ENCODE measurements at places on chromosomes 16 and 17.

GRCh38 chr16:82728901-82729300 lies 102.1 kb downstream of the CDH13 start:
- no peak for DNase-seq

GRCh38 chr17:78040440-78041385 lies 82.2 kb downstream of the TNRC6C start:
- no peak for DNase-seq

DNA sequence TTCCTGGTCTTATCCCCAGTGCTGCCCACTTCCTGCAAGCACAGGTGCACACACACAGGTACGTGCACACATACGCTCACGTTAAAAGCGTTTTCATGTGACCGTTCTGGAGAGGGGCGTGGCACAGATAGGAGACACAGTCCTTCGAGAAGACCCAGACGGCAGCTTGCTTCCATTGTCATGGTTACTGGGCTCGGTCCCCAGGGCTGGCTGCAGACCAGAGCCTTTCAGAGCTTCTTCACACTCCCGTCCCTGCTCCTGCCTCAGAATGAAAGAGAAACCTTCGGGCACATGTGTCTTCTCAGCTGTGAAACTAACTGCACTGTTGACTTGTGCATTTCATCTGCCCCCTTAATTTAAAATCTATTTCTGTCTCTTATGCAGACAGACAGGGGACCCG lies 154.2 kb downstream of the PITPNC1 start:
- DNase-seq = no peak

DNA sequence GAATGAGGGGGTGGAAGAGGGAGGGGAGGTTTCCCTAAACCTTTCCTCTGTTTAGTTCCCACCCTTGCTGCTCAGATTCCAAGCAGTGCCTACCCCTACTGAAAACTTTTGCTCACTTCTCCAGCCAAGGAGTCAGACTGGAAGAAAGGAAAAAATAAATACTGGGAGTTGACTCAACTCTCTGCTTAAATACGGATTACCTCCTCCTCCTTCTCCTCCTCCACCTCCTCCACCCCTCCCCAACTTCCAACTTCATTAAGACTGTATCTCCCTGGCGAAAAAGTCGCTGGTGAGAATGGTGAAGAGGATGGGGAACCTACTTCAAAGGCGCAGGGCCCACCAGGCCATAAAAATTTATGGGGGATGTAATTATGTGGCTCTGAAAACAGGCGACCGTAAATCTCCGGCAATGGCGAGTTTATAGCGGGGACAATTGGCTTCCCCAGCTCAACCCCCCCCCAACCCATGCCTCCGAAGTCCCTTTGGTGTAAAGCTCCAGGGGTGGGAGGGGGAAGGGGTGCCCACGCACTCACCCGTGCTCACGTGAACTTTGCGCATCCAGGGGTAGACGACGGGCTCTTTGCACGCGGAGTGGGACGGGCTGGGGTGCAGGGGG lies 712 bp downstream of the HOXB4 start:
- no peak for DNase-seq

DNA sequence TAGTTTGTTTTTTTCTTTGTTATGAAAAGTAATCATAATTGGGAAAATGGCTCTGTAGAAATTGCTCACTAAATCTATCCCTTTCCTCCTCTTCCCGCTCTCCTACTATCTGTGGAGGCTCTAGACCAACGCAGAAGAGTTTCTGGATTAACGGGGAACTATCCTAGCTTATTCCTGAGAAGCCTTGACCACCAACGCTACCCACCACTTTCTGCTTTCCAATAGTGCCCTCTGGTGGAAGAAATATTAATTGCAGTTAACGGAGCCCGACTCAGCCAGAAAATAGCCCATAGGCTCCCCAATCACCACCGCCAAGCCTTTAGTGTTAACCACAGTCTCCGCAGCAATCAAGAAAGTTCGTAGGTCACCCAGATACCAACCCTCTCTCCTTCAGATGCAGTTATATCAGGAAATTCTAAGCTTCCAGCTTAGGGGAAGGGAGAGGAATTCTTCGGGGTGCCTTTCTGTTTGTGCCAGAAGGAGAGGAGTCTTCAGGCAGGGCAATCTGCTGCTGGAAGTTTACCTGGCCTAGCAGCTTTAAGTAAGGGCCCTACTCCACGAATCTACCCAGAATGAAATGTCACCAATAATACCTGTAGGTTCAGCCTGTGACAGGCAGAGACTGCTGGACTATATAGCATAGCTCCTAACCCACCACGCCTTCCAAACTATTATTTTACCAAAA lies 23.0 kb upstream of the NSRP1 start:
- DNase-seq = no peak

DNA sequence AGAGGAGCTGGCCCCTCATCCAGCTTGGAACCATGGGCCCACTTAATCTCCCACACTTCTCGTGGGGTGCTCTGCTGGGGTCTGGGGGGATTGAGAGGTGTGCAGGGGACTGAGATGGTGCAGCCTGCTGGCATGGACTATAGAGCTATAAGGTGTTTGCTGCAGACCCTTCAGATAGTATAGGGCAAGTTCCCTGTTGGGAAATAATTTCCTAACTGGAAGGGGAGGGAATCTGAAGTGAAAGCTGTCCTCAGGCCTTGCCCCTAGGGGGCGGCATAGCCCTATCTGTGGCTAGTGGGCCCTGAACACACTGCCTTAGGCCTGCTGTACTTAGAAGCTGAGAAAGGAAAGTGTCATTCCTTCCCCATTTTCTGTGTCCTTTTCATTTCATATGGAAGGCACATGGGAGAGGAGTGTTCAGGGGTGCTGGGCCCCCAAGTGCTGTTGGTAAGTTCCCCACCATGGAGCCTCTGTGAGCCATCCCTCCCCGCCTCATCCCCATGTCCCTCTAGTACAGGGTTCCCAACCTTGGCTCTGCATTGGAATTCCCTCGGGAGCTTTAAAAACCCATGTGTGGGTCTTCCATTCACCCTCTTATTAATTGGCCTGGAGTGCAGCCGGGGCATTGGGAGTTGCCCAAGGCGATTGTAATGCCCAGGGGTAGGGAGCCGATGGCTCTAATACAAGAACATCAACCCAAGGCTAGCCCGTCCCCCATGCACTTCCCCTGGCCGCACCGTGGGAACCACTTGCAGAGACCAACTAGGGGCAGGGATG lies 19.7 kb downstream of the GOSR2 start:
- no peak for DNase-seq

DNA sequence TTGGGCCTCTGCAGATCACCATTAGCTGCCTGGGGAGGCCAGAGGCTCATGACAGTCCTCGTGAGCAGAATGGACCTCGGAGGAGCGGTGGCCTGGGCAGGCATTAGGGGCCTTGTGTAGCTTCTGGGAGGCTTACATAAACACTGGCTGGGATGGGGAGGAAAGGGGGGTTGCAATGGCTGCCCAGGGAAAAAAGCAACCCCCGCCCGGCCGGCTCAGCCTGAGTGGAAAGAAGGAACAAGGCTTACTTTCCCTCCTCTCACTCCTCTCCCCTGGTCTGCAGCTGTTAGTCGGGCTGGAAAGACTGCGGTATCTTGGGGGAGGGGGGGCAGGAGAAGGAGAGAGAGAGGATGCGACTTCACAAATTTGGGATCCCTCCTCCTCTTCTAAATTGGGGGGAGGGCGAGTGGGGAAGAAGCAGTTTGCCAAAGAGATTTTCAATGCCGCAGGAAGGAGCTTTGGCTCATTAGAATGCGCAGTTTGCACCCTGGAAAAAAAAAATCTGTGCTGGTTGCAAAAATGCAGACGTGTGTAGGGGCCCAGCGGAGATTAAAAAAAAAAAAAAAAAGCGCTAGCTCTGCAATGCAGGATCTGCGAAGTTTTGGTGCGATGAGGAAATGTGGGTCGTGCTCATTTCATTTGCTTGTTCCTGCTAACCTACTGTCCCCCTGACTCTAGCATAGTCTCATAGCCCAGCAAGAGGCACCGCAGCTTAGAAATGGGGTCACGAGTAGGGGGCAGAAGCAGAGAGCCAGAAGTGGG lies 6.6 kb upstream of the NR1D1 start:
- DNase-seq = no peak

GRCh38 chr16:49931916-49932315 lies 76.0 kb upstream of the ZNF423 start:
- no peak for DNase-seq

GRCh38 chr17:62805234-62805633 lies 2.9 kb downstream of the MARCHF10 start:
- no peak for DNase-seq

DNA sequence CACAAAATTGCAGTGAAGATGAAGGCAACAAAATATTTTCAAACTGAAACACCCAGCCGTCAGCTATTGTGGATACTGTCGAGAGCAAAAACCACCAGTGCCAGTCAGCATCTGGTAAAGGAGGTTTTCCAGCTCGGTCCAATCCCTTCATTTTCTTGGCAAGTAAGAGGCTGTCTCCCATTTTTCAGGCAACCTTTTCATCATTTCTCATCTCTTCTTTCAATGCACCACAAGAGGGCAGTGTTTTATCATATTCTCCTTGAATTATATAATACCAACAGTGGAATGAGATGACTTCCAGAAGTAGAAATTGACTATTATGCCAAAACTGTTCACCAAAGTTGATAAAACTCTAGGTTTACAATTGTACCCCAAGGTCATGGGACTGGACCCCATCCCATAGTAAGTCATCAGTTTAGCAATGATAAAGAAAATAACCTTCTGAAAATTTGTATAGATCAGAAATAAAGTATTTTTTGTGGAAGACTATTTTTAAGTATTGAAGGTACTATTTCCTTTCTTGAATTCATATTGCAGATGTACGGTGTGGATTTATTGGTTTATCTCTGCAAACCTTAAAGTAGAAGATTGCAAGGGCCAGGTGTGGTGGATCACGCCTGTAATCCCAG lies 16.8 kb downstream of the NQO1 start:
- no peak for DNase-seq

GRCh38 chr16:68275611-68276191 lies 11.4 kb downstream of the SLC7A6 start:
- no peak for DNase-seq

DNA sequence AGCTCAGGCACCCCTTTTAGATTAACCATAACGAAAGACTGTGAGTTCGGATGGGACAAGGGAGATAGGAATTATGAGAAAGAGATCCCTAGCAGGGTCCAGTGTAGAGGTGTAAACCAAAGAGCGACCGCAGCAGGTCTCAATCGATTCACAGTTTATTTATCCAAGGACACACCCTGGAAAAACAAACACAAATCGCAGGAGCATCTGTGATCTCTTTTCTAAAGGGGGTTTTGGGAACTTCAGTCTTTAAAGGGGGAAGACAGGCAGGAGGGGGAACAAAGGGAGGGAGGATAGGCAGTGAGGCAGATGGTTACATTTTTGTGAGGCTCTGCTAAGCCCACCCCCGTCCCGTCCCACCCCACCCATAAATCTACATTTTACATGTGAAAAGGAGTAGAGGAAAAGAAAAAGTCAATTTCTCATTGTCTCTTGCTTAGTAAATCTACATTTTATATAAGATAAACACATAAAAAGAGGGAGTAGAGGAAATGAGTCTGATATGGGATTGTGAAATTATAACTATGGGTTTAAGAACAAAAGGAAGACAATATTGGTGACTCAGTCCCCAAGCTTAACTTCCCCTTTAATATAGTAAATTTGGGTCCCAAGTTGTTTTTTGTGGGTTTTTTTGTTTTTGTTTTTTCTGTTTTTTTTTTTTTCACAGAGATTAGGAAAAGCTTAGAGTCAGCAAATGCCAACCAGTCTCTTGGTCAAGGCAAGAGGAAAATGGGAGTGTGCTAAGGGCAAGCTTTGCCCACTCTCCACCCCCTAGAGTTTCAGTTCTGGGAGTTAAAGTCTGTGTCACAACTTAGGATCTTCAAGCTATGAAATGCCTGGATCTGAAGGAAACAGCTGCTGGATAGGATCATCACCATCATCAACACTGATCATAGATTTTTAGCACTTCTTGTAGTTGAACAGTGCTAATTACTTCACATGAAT lies 160.9 kb upstream of the CDH5 start:
- no peak for DNase-seq

DNA sequence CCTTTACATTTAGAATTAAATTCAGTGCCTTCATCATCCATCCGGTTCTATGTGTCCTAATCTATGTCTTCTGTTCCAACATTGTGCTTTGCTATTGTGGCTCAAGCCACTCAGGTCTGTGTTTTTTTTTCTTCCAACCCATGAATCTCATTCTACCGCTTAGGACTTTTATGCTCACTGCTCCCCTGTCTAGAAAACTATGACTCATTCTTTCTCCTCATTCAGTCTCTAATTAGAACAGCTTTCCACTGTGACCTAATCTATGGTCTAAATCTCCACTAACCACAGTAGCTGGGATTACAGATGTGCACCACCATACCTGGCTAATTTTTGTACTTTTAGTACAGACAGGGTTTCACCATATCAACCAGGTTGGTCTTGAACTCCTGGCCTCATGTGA lies 418.7 kb downstream of the KCNJ2 start:
- no peak for DNase-seq

DNA sequence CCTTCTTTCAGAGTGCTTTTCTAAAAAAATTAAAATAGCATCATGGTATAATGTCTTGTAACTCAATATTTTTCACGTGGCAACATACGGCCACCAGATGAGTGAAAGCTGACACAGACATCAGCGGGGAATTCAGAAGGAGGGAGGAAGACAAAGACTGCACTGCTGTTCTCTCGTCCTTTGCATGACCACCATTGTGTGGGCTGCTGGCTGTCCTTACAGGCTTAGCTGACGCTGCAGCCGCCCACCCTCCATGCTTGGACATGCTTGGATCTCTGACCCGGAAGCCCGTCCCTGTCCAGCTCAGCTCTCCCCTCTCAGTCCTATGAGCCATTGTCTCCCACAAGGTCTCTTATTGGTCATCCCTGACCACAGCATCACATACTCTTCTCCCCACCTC lies 11.4 kb upstream of the MLYCD start:
- no peak for DNase-seq

DNA sequence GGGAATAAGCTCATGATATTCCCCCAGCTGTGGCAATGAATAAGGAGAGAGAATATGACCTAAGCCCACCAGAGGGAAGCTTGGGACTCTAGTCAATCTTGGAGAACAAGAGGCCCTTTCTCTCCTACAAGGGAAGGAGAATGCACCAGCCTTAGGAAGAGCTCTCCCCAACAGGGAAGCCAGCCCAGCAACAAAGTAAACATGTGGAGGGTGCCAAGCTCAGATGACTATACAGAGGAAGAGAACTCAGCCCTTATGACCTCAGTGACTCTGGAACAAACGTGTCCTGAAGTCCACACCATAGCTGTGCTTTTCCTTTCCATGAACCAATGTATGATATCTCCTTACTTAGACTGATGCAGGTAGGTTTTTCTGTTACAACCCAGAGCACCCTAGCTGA lies 219.7 kb downstream of the GSG1L start:
- no peak for DNase-seq

DNA sequence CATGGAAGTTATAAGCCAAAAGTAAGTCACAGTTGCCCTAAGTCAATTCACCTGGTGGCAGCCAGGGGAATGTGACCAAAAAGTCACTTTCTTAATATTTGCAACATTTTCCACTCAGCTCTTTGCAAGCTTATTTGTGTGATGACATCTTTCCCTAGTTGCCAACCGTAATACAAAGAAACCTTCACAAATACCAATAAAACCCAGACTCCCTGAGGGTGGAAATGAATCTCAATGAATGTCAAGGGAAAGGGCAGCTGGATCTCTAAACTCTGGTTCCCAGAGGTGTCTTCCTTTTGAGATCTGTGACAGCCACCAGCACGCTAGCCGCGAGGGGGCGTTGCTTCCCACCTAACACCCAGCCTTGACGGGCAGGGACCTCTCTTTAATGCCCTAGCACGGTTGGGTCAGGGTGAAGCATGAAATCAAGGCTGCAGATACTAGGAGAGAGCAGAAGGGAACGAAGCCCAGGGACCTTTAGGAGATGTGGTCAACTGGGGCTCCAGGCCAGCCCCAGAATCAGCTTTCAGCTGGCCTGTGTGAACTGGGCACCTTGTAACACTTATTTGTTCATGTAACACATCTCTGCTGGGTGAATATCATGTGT lies 82.2 kb downstream of the CMC2 start:
- DNase-seq = no peak

GRCh38 chr16:1125471-1125870 lies 27.4 kb upstream of the CACNA1H start:
- DNase-seq = no peak
